Hepatocyte (in vitro differentiated cells): ENCODE measurements at places on chromosomes 6 and 20. TPM values are rescaled to one million over a fixed set of nuclear protein-coding genes. Genes with fewer than 3 reads are reported as not detected.

UST gene
- 7.0 and 8.0 TPM in 2 replicates for polyA plus RNA-seq

SLC35B2 gene
- 92.9 and 104 TPM in 2 replicates for polyA plus RNA-seq

VTA1 gene
- 65.7 and 77.6 TPM in 2 replicates for polyA plus RNA-seq

NCR2 gene
- polyA plus RNA-seq, result not detected in 2 replicates

MOG gene
- not detected in 2 replicates for polyA plus RNA-seq

DLL1 gene
- 3.1 and 3.6 TPM in 2 replicates for polyA plus RNA-seq

DNAH8 gene
- polyA plus RNA-seq, result 0.11 and 0.15 TPM in 2 replicates

GABRR1 gene
- polyA plus RNA-seq, result 0.60 TPM in 1 of 2 replicates, not detected in the other

HLA-DRB1 gene
- 72.9 and 77.2 TPM in 2 replicates for polyA plus RNA-seq

GRCh38 chr6:164035900-164036485 is 621.5 kb downstream of the QKI start:
- peak; percentile 58 for DNase-seq

GRCh38 chr6:83600459-83600858 is 88.1 kb downstream of the PRSS35 start:
- no peak for DNase-seq

GRCh38 chr20:50815162-50815989 is 20.5 kb downstream of the BCAS4 start:
- DNase-seq, result no peak

DNA sequence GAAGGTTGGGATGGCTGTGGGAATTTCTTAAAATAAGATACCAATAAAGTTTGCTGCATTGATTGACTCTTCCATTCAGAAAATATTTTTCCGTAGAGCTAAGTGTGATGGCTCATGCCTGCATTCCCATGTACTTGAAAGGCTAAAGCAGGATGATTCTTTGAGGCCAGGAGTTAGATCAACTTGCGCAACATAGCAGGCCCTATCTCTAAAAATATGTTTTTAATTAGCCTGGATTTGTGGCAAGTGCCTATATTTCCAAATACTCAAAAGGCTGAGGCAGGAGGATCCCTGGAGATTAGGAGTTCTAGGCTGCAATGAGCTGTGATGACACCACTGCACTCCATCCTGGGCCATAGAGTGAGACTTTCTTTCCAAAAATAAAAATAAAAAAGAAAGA is 431.2 kb upstream of the PTCHD4 start:
- DNase-seq, result peak; percentile 13

- no peak for DNase-seq
These were observed 21.6 kb downstream of the TCF15 start for GRCh38 chr20:588476-588875.

GRCh38 chr6:81761197-81761596 is 8.7 kb upstream of the TENT5A start:
- no peak for DNase-seq

DNA sequence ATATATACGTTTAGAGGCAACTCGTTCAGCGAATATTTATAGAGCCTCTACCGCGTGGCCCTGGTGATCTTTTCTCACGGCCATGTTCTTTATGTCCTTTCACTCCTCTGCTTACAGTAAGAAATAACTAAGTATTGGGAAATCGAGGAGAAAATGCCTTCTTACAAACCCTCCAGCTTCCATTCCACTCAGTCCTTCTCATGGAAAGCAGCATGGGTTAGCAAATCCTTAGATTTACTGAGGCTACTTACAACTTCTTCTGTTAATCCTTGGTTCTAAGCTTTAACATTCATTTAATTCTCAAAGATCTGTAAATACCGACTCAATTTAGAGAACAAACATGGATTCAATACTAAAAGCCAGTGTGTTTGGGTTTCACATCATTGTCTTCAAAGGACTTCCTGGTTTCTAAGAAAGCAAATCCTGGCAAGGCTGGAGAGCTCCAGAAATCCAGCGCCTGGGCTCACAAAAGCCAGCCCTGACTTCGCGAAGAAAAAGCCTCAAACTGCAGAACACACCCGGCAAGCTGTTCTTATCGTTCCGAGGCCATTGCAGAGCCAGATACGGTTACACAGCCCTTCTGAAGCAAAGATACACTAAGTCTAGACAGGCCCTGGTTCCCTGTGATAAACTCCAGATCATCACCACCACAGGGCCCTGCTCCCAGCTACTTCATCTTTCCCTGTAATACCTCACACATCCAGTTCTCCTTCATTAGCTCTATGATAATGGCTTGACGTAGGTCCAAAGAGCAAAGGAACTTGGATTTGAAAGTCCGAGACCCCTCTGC is 19.2 kb downstream of the AGPAT4 start:
- peak; percentile 58 for DNase-seq

GRCh38 chr6:128914051-128914450 is 31.1 kb downstream of the LAMA2 start:
- DNase-seq, result no peak

DNA sequence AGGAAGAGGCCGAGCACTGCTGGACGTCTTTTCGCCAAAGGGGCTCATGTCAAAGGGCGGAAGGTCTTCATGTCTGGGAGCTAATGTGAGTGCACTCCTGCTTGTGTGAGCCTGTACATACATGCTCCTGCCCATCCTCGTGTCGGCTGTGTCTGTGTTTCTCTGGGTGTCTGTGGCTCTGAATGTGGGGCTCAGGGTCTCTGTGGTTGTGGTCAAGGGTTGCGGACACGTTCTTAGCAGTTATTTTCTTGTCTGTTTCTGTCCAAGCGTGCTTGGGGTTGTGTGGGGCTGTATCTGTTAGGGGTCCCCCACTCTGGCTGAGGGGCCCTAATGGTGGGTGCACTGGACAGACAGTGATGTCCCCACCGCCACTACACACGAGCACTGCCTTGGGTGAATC is 2.9 kb downstream of the AVP start:
- DNase-seq, result no peak

DNA sequence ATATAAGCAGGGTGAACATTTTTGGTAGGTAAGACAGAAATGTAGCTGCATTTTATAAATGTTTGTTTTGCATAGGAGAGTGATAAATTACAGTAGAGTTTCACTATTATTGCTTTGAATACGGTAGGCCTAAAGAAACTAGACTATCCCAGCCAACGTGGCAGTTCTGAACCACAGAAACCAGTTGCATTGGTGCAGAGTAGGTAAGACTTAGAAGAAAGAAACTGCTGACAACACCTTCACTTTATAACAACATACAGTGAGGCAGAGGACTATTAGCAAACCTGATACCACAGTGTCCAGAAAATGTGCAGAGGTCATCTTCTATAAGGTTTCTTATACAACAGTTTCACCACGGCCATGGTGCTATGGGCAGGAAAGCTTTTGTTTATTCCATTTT is 566.1 kb downstream of the KIF16B start:
- DNase-seq, result no peak

DNA sequence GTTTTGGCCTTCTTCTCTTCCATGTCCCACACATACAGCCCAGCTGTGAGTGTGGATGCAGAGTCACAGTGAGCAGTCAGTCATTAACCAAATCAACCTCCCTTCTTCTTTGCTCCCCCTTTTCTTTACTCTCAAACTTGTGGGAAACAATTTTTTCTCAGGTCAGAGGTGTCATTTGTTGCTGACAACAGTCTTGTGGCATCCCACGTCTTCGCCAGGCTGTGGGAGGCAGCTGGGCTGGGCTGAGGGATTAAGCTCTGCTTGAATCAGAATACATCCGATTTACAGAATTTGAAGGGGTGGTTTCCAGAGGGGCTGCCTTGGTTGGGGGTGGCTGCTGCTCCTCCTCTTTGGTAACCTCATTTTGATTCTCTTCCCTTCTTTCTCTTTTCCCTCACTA is 40.5 kb downstream of the SCGN start:
- DNase-seq, result no peak

- no peak for DNase-seq
These were observed 118.8 kb upstream of the AFDN start for GRCh38 chr6:167707686-167708500.
